ENCODE measurements at places on chromosomes 3 and 15.

- no peak for DNase-seq
Observed at GRCh38 chr3:195764961-195765706, 44.4 kb downstream of the MUC20 start.

- no peak for DNase-seq
Observed at GRCh38 chr15:41862515-41863116, 24.0 kb downstream of the PLA2G4B start.

- no peak for DNase-seq
Observed at GRCh38 chr3:69690-70089, 126.9 kb upstream of the CHL1 start.

GRCh38 chr3:161026612-161027510 is 78.3 kb downstream of the B3GALNT1 start:
- no peak for DNase-seq

DNA sequence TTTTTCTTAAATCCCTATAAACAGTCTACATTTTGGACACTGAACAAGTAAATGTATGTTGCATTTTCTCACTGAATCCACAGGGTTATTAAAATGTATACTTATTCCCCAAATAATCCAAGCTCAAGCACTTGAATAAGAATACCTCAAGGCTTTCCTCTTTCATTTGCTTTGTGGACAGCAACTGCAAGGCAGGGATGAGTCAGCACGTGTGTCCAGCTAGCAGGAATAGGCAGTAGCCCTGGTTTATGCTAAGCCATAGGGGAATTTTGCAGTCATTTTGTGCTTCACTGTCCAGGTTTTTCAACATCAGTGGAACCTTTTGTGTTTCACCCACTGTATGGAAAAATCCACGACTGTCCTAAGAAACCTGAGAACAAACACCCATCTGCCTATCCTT is 96.7 kb upstream of the KCNMB2 start:
- peak; percentile 26 for DNase-seq

GRCh38 chr3:63351159-63352007 is 73.3 kb downstream of the SYNPR start:
- peak; percentile 18 for DNase-seq

GRCh38 chr3:28791713-28792255 is 443.2 kb upstream of the AZI2 start:
- DNase-seq, result no peak

DNA sequence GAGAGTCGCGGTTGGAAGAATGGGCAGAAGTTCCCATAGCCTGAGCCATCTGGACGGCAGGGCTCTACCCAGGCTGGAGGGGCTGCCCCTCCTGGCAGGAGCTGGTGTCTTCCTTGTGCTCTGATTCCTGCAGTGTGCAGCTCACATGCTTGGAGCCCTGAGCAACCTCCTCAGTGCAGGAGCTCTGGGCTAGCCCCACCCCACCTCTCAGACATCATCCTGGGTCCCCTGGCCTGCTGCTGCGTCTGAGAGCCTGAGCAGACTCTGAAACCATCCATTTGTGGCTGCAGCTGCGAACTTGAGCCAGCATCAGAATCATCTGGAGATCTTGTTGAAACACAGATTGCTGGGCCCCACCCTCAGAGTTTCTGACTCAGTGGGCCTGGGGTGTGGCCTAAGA is 42.8 kb downstream of the POMGNT2 start:
- DNase-seq, result no peak

- DNase-seq, result no peak
Observed at GRCh38 chr15:52673312-52673711, 5.9 kb downstream of the ATOSA start.

DNA sequence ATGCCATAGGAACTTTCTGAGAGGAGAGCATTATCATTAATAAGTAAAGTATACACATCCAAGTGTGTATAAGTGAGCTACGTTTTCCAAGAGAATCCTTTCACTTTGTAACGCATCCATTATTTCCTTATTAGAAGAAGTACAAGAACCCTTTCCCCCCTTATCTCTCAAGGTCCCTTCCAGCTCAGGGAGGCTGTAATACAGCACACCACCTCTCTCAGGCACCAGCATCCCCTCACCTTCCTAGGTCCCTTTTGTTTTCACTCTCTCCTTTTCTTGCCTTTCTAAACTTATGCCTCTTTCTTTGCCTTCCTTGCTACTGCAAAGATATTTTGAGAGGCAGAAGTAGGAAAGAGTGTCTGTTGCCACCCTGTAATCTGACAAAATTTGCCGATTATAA is 446.0 kb downstream of the GRM7 start:
- no peak for DNase-seq

- no peak for DNase-seq
Observed at GRCh38 chr3:114428044-114428595, 134.3 kb downstream of the TIGIT start.

DNA sequence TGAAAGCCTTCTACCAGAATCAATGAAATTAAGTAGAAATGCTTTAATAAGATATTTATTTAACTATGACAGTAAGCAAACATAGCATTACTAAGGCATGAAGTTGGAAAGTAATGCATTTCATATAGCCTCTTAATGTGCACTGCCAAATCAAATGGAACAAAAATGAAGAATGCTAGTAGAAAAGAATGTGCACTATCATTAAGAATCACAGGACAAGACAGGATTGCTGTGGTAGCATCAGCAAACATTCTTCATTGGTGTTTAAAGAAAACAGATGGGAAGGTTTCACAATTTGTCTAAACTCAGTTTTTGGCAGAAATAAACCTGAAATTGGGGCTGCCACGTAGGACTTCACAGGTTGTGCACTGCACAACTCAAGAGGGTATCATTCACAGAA is 168.9 kb downstream of the CNTN3 start:
- no peak for DNase-seq

- DNase-seq, result peak; percentile 66
Observed at GRCh38 chr3:100634493-100635272, 25.3 kb downstream of the ADGRG7 start.

- no peak for DNase-seq
Observed at GRCh38 chr3:107798381-107798780, 275.6 kb downstream of the BBX start.

DNA sequence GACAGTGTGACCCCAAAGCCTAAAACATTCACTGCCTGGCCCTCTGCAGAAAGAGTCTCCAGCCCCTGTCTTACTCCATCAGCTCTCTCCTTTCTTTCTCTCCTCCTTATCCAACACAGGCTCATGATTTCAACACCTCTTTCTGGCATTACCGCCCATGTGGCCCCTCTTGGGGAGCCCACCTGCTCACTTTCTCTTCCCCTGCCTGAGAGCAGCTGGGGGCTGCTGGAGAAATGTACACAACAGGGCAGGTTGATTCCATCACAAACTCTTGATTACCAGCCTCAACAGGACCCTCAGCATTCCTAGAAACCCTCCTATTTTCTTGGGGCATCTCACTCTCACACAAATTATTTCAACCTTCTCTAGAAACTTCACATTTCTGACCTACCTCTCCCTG is 98.3 kb downstream of the ABHD5 start:
- DNase-seq, result no peak

DNA sequence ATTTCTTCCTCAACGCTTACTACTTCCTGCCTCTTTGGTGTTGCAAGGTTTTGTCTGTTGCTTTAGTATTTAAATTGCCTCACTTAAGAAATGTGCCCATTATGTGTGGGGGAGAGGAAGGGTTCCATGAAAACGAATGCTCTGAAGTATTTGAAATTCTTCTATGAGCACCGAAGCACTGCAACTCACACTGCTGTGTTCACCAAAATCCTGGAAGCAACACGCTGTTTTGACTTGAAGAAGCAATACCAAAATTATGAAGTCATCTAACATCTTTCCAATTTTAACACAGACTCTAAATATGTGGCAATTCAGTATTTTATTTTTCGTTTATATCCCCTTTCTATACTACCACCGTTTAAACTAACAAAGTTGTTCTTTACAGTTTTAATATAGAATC is 101.5 kb downstream of the RBMS3 start:
- DNase-seq, result no peak

GRCh38 chr3:95705786-95706418 is 1108.5 kb upstream of the EPHA6 start:
- DNase-seq, result no peak

GRCh38 chr15:55255714-55256113 is 33.9 kb downstream of the RAB27A start:
- DNase-seq, result no peak

GRCh38 chr15:37967788-37968187 is 33.3 kb downstream of the TMCO5A start:
- DNase-seq, result no peak

GRCh38 chr3:40878464-40878905 is 320.8 kb upstream of the CTNNB1 start:
- no peak for DNase-seq

DNA sequence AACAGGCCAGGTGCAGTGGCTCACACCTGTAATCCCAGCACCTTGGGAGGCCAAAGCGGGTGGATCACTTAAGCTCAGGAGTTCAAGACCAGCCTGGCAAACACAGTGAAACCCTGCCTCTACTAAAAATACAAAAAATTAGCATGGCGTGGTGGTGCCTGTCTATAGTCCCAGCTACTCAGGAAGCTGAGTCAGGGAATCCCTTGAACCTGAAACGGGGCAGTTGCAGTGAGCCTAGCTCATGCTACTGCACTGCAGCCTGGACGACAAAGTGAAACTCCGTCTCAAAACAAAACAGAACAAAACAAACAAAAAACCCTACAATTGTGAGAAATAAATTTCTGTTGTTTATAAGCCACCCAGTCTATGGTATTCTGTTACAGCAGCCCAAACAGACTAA is 94.7 kb downstream of the PIK3CB start:
- no peak for DNase-seq

- no peak for DNase-seq
Observed at GRCh38 chr3:13419505-13420044, 547 bp downstream of the NUP210 start.

DNA sequence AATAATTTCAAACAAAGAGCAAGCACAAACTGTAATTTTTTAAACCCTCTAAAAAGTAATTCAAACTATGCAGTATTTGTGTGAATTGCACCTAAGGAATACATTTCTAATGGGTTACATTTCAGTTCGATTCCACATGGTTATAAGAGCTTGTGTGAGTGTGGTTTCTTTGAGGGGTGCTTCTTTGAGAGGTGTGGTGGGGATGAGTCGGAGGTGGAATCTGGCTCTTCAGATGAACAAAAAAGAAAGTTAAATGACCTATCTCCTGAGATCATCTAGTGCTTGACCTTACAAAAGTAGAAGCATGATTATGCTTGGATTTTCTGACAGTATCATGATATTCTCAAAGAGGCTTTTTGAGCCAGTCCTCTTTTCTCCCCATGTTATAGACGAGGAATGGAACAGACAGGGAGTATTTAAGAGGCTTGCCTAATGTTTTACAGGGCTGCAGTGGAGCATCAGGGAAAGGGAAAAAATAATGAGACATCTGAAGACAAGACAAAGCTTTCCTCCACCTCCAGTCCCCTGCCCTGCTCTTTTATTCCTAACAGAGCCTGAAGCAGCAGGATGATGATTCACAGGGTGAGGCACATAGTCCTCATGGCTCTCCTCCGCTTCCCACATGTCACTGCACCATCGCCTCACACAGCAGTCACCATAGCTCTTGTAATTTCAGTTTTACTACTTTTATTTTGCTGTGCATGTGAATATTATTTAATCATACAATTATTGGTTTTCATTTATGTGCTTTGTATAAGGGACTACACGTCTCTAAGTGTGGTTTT is 82.0 kb downstream of the LYSMD4 start:
- DNase-seq, result peak; percentile 58

GRCh38 chr3:23455775-23456174 is 252.6 kb downstream of the UBE2E2 start:
- no peak for DNase-seq

- DNase-seq, result no peak
Observed at GRCh38 chr15:42348083-42348482, 11.2 kb upstream of the CAPN3 start.

DNA sequence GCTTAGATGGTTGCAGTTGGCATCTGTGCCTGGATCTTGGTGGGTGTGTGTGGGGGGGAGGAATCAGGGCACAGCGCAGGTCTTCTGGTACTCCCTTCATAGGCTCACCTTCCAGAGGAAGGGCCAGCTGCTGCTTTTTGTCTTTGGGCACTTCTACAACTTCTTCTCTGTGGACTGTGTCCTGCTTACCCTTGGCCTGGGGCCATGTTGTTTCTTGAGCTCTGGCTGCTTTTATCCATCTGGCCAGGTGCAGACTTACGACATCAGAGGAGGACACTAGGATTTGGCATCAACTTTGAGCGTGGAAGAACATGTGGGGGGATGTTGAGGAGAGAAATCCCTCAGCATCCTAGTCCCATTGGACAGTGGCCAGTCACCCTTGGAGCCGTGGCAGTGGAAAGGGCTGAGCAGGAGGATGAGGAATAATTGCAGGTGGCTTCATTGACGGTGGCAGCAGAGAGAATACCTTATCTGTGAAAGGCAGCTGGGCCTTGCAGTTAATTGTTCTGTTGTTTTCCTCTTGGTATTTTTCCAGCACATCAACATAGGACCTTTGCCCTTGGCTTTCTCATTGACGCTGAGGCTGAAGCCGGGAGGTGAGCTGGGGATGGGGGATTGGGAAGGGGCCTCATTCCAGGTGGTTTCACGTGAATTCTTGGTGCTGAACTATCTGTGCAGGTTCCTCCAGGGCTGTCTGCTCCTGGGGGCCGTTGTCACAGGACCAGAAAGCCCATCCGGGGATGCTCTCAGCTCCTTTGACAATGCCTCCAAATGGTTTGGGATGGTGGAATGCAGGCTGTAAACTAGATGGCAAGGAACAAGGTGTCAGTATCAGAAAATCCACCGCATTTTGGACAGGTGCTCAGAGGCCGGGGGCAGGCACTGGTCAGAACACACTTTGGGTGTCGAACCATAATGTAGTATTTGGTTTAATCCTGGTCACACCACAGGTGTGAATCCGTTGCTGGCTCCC is 9.7 kb downstream of the EPHB1 start:
- no peak for DNase-seq

- DNase-seq, result peak; percentile 67
Observed at GRCh38 chr3:195372220-195372619, 70.6 kb downstream of the ACAP2 start.

- DNase-seq, result no peak
Observed at GRCh38 chr3:120797857-120798256, 55.3 kb downstream of the GTF2E1 start.

- no peak for DNase-seq
Observed at GRCh38 chr3:144221761-144222160, 250.1 kb downstream of the DIPK2A start.

DNA sequence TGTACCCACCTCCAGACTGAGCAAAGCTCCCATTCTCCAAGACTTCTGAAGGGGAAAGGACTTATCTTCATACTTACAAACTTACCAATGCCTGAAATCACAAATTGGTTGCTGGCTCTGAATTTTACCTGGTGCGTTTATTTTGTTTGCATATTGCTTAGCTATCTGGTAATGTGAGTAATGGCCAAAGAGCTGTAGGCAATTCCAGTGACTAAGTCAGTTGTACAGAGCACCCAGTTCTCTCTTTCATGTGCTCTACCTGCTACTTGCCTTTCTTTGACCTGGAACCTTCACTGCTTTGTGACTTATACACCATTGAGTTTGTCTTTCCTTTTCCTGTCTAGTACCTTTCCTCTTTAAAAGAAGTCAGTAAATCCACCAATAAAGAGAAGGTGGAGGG is 755.9 kb upstream of the LMCD1 start:
- DNase-seq, result no peak
